ENCODE measurements at places on chromosomes 4 and X.

- DNase-seq = no peak
These were observed 101.4 kb downstream of the FNIP2 start for GRCh38 chr4:158870282-158870625.

GRCh38 chrX:46178763-46179162 lies 366.5 kb downstream of the ZNF674 start:
- DNase-seq = no peak

DNA sequence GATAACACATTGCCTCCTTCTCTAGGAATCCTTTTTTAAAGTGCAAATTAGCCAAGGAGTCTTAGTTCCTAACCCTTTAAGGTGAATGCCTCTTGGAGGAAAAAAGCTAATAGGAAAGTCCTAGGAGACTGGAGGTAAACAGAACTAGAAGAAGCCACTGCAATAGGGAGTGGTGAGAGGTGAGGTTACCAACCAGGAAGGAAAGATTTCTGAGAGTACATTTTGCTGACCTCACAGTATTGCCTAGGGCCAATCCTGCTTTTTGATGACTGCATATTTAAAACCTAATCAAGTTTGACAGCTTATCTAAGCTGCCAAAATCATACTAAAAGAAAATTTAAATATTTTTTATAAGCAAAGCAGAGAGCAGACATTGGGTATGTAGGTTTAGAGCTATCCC lies 7.3 kb upstream of the CUL4B start:
- no peak for DNase-seq

- DNase-seq = no peak
These were observed 2.0 kb upstream of the CDK16 start for GRCh38 chrX:47216393-47216925.

- DNase-seq = no peak
These were observed 332.1 kb downstream of the ARAP2 start for GRCh38 chr4:35912174-35912573.

GRCh38 chr4:184774152-184774551 lies 40.3 kb upstream of the CENPU start:
- no peak for DNase-seq
